Stimulated activated CD4-positive, alpha-beta T cell treated with anti-CD3 and anti-CD28 coated beads, TNF-alpha, amount 100 ng/mL, for 24 hours (primary cell): ENCODE measurements at places on chromosomes 13 and 19.

- DNase-seq = no peak
Measured at GRCh38 chr13:103184413-103184812, 118.2 kb upstream of the SLC10A2 start.

GRCh38 chr13:100721885-100722512 lies 47.4 kb upstream of the TMTC4 start:
- DNase-seq = peak; percentile 23

DNA sequence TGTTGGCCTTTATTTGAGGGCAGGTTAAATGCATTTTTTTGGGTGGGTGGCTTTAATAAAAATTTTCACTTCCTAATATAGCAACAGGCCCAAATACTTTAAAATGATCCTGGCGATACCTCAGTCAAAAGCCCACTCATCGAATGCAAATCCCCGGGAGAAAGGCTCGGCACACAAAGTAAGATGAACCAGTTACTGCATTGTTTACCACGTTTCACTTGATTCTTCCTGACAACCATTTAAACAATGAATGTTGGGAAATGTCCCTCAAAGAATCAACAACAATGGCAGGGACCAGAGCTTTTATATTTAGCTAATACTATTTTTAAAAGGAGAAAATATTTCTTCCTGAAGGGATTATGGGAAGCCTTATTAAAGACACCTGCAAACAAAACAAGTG lies 187.7 kb downstream of the ABCC4 start:
- DNase-seq = no peak

DNA sequence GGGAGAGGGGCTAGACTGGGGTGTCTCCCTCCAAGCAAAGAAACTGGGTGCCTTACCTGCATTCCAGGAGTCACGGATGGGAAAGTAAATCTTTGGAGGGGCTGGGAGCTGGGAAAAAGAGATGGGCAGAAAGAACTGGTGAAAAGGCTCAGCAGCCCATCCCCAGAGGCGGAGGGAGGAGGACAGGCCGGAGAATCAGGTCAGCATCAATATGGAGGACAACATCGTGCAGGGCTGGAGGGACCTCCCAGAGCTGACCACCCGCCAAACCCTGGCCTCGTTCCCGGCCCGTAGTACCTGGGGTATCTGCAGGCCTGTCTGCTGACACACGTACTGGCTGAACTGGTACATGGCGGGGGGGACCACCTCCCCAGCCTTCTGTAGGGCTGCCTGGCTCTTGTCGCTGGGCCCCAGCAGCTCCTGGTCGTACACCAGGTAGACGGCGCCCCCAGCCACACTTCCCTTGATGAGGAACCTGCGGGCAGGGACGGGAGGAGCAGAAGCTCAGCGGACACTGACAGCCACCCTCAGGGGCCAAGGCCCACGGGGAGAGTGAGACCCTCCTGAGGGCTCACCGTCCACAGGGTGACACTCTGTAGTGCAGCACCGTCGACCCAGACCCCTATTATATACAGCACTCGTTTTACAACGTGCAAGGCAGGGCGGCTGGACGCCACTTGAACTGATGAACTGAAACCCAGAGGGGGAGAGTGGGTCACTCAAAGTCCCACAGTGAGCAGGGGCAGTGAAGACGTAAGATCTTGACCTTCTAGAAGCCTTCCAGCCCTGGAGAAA lies 830 bp downstream of the MICOS13 start:
- DNase-seq = no peak
